Smooth muscle cell of the umbilical artery (primary cell): ENCODE measurements at places on chromosomes 6 and 20. TPM values are rescaled to one million over a fixed set of nuclear protein-coding genes. Genes with fewer than 3 reads are reported as not detected.

The WFDC2 gene
- total RNA-seq = not detected in 2 replicates

The TINAG gene
- total RNA-seq = not detected in 2 replicates

The IRF4 gene
- not detected in 2 replicates for total RNA-seq

The MATN4 gene
- not detected in 2 replicates for total RNA-seq

The BPI gene
- total RNA-seq = not detected in 2 replicates

The TFEB gene
- total RNA-seq = 4.2 and 5.3 TPM in 2 replicates

The RIPPLY2 gene
- total RNA-seq = not detected in 2 replicates

The AURKA gene
- total RNA-seq = 4.8 and 29.4 TPM in 2 replicates

The MMP24 gene
- 0.89 and 1.0 TPM in 2 replicates for total RNA-seq

The DEFB116 gene
- total RNA-seq = not detected in 2 replicates

The PRDM13 gene
- not detected in 2 replicates for total RNA-seq

The IL17A gene
- not detected in 2 replicates for total RNA-seq

The HS3ST5 gene
- not detected in 2 replicates for total RNA-seq

The PARD6B gene
- total RNA-seq = 0.37 and 0.59 TPM in 2 replicates

The ADGB gene
- under 0.01 TPM in 1 of 2 replicates, not detected in the other for total RNA-seq

The HLA-DOA gene
- not detected in 2 replicates for total RNA-seq

The SIRPD gene
- not detected in 2 replicates for total RNA-seq

The SLC32A1 gene
- total RNA-seq = not detected in 2 replicates

The RAET1L gene
- total RNA-seq = not detected in 2 replicates

The TLDC2 gene
- 0.30 and 0.37 TPM in 2 replicates for total RNA-seq

The PGC gene
- not detected in 2 replicates for total RNA-seq

The PSORS1C1 gene
- 0.89 and 1.6 TPM in 2 replicates for total RNA-seq

The DLK2 gene
- 0.30 and 1.6 TPM in 2 replicates for total RNA-seq

The DACT2 gene
- not detected in 2 replicates for total RNA-seq

The ATXN1 gene
- total RNA-seq = 31.3 and 35.3 TPM in 2 replicates

The TSHZ2 gene
- total RNA-seq = 0.65 TPM in 1 of 2 replicates, not detected in the other

The DYNLT2 gene
- total RNA-seq = 0.83 and 1.2 TPM in 2 replicates

The POU5F1 gene
- total RNA-seq = 0.30 and 0.51 TPM in 2 replicates

The COL12A1 gene
- total RNA-seq = 534 and 2,476 TPM in 2 replicates

The EFCAB8 gene
- total RNA-seq = under 0.01 and 0.97 TPM in 2 replicates

The CAGE1 gene
- under 0.01 TPM in 1 of 2 replicates, not detected in the other for total RNA-seq

The SS18L1 gene
- 10.4 and 18.4 TPM in 2 replicates for total RNA-seq

The STMND1 gene
- not detected in 2 replicates for total RNA-seq

The LY6G6F gene
- not detected in 2 replicates for total RNA-seq

The SLC26A8 gene
- 0.05 TPM in 1 of 2 replicates, not detected in the other for total RNA-seq

The NHLRC1 gene
- total RNA-seq = 2.1 and 2.4 TPM in 2 replicates

The CCN6 gene
- not detected in 2 replicates for total RNA-seq

The JPH2 gene
- total RNA-seq = 2.0 and 10.4 TPM in 2 replicates

The DEFB132 gene
- total RNA-seq = not detected in 2 replicates

The EDN3 gene
- not detected in 2 replicates for total RNA-seq

The ANKRD6 gene
- 2.1 and 3.9 TPM in 2 replicates for total RNA-seq

The ZNF292 gene
- total RNA-seq = 34.1 and 37.6 TPM in 2 replicates

The SRMS gene
- total RNA-seq = not detected in 2 replicates

The PTK7 gene
- 257 and 544 TPM in 2 replicates for total RNA-seq

The LGSN gene
- under 0.01 TPM in 1 of 2 replicates, not detected in the other for total RNA-seq

The CAP2 gene
- total RNA-seq = 27.6 and 30.5 TPM in 2 replicates

The BCAS1 gene
- not detected in 2 replicates for total RNA-seq

The MRPS26 gene
- total RNA-seq = 25.2 and 30.6 TPM in 2 replicates

The DNAH8 gene
- total RNA-seq = not detected in 2 replicates

The C20orf144 gene
- 0.05 and 0.30 TPM in 2 replicates for total RNA-seq

The SCRT2 gene
- not detected in 2 replicates for total RNA-seq

The MAP7 gene
- 0.30 and 0.32 TPM in 2 replicates for total RNA-seq

The NKX2-4 gene
- not detected in 2 replicates for total RNA-seq

The FRK gene
- total RNA-seq = 0.09 and 0.30 TPM in 2 replicates
